Fibroblast of skin of abdomen (primary cell): ENCODE measurements at places on chromosomes 1 and 21.

DNA sequence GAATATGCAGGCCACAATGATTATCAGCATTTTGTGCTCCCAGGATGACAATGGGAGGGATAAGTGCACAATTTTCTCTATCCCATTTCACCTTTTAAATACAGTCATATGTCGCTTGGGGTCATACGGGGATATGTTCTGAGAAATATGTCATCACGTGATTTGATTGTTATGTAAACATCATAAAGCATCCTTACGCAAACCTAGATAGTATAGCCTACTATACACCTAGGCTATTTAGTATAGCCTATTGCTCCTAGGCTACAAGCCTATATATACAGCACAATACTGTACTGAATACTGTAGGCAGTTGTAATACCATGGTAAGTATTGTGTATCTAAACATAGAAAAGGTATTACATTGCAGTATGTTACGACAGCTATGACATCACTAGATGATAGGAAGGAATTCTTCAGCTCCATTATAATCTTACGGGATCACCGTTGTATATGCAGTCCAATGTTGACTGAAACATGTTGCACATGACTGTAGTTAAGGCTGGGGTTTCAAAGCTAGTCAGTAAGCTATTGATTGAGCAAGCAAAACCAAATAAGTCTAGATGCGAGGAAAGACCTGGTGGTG is 18.9 kb downstream of the RUSC1 start:
- no peak for DNase-seq

GRCh38 chr1:212977781-212978645 is 27.7 kb downstream of the VASH2 start:
- no peak for DNase-seq

DNA sequence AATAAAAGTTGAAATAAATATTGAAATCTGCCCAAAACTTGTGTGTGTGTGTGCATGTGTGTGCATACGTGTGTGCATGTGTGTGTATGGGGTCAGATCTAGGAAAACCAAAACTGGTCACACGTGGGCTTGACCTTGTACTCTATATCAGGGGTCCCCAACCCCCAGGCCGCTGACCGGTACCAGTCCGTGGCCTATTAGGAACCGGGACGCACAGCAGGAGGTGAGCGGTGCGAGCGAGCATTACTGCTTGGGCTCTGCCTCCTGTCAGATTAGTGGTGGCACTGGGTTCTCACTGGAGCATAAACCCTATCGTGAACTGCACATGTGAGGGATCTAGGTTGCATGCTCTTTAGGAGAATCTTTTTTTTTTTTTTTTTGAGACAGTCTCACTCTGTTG is 8.7 kb downstream of the DOP1B start:
- no peak for DNase-seq

DNA sequence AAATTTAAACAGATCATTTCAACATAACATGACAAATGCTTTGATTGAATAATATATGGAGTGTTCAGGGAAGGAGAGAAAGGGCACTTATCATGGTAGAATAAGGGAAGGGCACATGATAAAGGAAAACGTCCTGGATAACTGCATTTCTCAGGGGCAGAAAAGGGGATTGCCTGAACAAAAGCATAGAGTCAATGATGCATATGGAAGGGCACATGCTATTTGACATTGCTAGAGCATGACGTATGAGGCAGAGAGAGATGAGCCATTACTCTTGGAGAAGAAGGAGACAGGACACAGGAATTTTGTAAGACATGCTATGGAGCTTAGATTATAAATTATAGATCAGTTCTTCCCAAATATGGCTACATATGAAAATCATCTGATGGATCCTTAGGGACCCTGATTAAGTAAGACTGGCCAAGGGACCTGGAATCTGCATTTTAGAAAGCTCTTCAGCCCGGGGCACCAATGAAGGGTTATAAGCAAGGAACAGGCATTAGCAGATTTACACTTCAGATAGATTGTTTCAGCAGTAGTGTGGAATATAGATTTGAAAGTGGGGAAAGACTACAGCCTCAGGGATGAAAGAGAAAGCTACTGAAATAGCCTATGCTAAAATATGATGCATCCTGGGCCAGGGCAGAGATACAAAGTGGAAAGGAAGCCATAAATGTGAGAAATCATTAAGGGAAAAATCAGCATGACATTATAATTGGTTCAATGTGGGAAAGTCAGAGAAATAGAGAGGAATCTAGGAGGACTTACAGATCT is 21.3 kb downstream of the FMO2 start:
- DNase-seq = peak; percentile 33

- DNase-seq = no peak
Observed at GRCh38 chr1:94608142-94608851, 66.7 kb upstream of the F3 start.

GRCh38 chr1:230359992-230360668 is 66.0 kb downstream of the PGBD5 start:
- DNase-seq = peak; percentile 64

- no peak for DNase-seq
Observed at GRCh38 chr1:89871768-89872473, 51.1 kb downstream of the LRRC8D start.

DNA sequence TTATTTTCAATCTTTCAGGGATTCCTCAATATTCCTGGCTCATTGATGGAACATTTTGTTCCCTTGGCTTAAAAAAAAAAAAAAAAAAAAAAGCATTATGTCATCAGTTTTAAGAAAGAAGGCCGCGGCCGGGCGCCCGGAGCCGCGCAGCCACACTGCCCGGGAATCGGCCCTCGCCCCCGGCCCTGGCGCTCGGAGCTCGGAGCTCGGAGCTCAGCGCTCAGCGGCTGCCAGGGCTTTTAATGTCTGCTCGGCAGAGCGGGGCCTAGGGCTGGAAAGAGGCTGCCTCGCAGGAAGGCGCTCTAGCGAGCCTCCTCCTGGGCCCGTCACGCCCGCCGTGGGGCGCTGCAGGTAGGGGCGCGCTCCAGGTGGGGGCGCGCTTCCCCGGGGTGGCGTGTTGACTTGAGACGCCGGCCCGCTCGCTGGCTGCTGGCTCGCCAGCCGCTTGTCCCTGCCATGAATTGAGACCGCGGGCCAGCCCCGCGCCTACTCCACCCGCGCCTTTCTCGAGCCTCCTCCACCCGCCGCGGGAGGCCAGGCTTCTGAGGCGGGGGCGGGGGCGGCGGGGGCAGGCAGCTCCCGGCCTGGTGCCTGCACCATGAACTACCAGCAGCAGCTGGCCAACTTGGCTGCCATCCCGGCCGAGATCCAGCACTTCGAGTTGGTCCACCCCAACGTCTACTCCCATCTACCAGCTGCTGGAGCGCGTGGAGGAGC is 5.4 kb upstream of the TDRD5 start:
- peak; percentile 31 for DNase-seq

GRCh38 chr1:232587141-232588008 is 42.6 kb downstream of the SIPA1L2 start:
- no peak for DNase-seq

DNA sequence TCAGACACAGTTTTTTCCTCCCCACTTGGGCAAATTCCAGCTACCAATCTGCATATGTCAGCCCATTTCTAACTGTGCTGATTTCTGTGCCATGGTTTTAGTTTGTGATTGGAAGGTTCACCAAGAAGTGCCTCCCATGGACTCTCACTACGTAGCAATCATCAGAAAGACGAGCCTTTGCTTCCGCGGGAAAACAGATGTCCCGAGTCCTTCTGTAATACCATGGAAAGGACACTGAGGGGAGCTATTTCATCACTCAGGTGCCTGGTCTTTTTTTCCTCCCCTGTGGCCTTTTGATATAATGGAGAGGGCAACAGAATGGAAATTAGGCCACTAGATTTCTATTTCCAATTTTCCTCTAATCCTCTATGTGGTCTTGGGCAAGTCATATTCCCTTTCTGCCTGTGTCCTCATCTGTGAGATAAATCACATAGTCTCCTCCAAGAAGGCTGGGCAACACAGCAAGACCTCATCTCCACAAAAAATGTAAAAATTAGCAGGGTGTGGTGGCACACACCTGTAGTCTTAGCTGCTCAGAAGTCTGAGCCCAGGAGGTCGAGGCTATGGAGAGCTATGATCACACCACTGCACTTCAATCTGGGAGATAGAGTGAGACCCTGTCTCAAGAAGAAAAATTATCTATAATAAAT is 24.8 kb downstream of the LEMD1 start:
- DNase-seq = peak; percentile 45

- DNase-seq = peak; percentile 66
Observed at GRCh38 chr1:111754984-111755330, 744 bp upstream of the DDX20 start.

DNA sequence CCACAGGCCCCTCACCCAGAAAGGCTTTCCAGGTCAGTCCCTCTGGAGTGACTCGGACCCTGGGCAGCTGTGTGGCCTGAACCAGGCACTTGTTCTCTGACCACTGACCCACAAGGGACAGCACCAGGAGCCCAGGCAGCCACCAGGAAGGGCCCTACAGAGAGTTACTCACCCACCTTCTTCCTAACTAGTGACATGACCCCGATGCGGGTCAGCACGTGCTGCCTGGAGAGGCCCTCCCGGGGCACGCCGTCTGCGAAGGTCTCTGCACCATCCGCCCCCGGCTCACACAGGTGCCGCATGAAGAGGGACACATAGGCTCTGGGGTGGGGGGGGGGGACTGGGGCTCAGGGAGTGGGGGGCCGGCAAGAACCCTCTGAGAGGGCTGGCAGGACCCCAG is 55.8 kb downstream of the CHD5 start:
- no peak for DNase-seq

DNA sequence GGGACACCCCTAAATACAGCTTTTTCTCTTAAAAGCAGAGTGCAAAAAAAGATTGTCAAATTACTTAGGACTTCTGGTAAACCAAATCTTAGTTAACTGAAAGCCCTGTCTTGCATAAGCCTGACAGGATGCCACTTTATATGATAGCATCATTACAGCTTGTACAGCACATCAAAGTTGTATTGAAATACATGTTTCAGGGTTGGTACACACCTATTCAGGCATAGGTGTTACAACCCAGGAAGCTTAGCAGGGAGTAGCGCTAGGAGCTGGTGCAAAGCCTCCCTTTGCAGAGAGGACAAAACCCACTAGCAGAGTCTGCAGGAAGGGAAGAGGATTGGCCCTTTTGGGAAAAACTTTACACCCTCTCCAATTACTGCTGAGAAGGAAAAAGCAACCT is 258.9 kb upstream of the SGIP1 start:
- DNase-seq = no peak

GRCh38 chr1:183288583-183288982 is 102.5 kb downstream of the LAMC2 start:
- DNase-seq = no peak

GRCh38 chr1:152392909-152393308 is 21.2 kb downstream of the CRNN start:
- no peak for DNase-seq

GRCh38 chr1:78687914-78688313 is 38.3 kb downstream of the IFI44 start:
- DNase-seq = peak; percentile 47

DNA sequence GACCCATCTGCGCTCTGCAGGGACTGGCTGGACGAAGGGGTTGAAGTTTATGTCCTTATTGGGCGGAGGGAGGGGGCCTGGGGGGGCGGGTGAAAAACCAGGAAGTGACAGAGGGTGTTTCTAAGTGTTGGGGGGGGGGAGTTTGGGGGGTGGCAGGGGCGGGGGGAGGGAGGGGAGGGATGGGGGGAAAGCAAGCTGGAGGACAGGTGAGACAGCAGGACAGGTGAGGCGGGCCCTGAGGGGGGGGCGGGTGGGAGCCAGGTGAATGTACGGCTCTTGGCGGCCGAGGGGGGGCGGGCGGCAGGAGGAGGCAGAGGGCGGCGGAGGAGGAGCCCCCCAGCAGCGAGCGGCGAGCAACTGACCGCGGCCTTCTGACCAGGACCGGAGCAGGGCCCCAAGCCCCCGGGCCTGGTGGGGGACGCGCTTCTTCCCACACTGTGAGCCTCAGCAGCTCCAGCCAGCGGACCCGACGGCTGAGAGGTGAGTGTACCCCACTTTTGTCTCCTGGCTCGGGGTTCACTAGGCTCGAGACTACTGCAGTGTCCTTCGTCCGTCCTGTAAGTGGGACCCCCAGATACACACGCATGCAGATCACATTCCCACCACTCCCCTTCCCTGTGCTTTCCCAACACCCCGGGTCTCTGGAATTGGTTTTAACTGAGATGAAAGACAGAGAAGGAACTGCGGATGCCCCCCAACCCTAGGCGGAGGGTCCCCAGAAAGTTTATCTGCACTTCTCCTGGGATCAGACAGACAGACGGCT is at the start of gene ZBTB7B:
TSS of gene ZBTB7B (plus strand) at position 339 of the 763 bp plus-strand sequence. CDS start 11,859 bp downstream, outside the sequence.
- no peak for DNase-seq

- DNase-seq = peak; percentile 73
Observed at GRCh38 chr1:23393706-23394105, 24.1 kb upstream of the ZNF436 start.

DNA sequence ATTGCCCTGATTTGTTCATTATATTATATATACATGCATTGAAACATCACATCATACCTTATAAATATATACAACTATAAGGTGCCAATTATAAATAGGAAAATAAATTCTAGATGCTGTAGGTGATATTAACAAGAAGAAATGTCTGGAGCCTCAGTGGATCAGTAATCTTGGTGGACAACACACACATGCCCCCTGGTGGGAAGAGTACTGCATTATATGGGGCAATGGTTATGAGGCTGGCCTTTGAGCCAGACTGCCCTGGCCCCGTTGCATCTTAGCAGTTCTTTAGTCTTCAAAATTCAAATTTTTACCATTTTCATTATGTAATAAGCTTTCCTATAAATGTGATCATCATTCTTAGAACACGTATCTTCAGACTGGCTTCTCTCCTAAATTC is 335.0 kb upstream of the GREM2 start:
- DNase-seq = peak; percentile 47

DNA sequence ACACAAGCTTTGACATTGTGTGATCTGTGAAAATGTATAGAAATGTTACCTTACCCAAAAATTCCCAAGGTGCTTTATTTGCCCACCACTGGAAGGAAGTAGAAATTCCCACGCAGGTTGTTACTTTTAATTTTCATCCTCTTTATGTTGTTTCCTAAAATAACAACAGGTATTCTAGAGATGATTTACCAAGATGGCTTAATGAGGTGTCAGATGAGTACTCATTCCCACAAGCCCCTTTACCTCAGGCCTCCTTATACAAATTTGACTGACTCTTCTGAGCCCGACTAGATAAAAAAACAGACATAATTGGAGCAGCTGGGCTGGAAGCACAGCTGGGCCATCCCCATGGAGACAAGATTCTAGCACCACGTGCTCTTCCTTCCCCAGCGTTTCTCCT is 114.6 kb downstream of the LIPI start:
- DNase-seq = no peak

DNA sequence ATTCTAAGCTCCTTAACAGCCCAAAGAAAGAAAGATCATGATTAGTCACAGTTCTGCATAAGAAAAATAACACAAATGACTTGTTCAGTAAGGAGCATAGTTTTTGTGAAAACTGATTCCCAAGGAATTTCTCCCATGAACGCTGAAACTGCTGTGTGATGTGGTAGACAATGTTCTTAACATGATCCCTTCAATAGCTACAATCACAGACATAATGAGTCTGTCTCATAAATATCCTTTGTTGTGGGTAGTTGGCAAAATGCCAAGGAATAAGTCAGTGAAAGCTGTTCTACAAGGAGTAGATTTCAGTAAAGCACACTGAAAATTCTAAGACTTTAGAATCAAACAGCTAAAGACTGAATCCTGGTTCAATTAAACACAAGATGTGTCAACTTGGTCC is 404.8 kb downstream of the HLX start:
- peak; percentile 95 for DNase-seq

- no peak for DNase-seq
Observed at GRCh38 chr1:224472806-224473205, 38.2 kb upstream of the WDR26 start.
